ENCODE measurements at places on chromosomes 13 and 19. TPM values are rescaled to one million over a fixed set of nuclear protein-coding genes. Genes with fewer than 3 reads are reported as not detected.

DNA sequence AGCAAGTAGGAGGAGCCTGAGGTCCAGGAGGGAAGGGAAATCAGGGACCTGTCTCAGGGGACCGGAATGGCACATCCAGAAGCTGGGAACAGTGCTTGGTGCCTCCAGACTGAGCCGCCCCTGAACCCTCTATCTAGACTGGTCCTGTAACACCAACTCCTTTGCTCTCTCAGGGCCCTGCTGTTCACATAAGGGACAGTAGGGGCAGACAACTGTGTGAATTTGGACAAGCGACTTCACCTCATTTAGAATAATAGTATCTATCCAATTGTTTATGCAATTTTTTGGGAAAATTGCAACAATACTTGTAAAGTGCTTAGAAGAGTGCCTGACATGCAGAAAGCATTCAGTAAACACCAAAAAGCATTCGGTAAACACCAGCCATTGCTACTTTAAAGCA lies 14.0 kb downstream of the SYMPK start:
- DNase-seq: no peak

- DNase-seq: no peak
Measured at GRCh38 chr19:18345296-18345695, 4.9 kb downstream of the PGPEP1 start.

DNA sequence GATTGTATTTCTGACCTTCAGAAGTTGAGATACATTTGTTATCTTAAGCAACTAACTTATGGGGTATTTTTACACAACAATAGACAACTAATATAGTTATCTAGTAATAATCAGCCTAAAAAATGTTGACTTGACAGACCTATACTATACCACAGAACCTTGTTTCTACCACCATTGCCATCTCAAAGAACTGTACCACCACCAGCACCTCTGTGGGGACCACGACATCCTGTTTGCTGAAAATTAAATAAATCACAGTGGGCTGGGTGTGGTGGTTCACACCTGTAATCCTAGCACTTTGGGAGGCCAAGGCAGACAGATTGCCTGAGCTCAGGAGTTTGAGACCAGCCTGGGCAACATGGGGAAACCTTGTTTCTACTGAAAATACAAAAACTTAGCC lies 24.0 kb downstream of the TSKS start:
- no peak for DNase-seq

GRCh38 chr13:60957816-60958215 lies 457.8 kb downstream of the PCDH20 start:
- no peak for DNase-seq

DNA sequence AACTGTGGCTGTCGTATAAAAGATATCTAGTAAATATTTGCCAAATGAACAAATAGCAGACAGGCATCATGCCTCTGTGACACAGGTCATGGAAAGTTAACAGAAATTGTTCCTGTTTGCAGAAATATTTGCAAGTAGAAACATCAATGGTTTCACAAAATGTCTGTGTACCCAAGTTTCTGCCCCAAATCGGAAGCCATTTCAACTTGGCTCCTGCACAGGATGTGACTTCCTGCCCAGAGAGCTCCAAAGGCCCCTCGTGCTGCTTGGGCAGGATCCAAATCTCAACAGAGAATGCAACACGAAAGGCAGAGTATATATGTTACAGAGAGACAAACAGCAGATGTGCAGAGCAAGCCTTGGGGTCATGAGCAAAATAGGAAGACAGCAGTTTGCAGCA lies 95.5 kb upstream of the SERP2 start:
- no peak for DNase-seq

DNA sequence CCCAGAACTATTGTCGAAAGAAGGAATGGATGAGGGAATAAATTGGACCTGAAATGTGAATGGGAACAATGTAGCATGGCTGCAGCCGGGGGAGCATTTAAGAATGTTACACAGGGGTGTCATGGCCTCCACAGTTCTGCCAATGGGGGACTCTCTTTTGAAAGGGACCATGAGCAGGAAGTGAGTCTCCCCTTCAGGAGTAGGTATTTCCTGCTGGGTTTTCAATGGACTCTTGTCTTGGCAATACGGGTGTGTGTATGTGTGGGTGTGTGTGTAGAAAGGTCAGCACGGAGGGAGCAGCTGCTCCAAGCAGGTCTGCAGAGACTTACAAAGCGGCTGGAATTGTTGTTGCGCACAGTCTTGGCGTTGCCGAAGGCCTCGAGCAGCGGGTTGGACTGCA lies 24.4 kb downstream of the MYO1F start:
- DNase-seq: no peak

- DNase-seq: no peak
Measured at GRCh38 chr19:6279620-6279930, 200 bp downstream of the MLLT1 start.

- no peak for DNase-seq
Measured at GRCh38 chr19:17420475-17420924, 653 bp downstream of the MVB12A start.

- DNase-seq: no peak
Measured at GRCh38 chr13:87779426-87779825, 108.3 kb downstream of the SLITRK5 start.

DNA sequence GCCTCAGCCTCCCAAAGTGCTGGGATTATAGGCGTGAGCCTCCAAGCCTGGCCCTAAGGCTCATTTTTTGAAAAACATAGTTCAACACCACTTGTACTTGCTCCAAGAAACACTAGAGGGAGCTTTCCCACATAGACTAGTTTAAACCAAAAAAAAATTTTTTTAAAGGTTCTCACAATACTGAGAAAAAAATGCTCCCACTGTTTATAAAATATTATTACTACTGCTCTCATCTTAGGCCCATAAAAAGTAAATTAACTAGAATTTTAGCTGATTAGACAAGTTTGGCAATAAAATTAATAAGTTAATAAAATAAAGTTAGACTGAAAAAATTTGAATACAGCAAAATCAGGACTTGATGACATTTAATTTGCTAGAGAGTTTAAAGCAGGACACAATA lies 109.5 kb downstream of the TBC1D4 start:
- DNase-seq: no peak

Gene SBK2
- total RNA-seq: 0.58 TPM

Gene FCAR
- not detected for total RNA-seq
